CD4-positive, alpha-beta T cell treated with Interleukin-15 for 4 hours (primary cell): ENCODE measurements at places on chromosomes 1 and 21.

DNA sequence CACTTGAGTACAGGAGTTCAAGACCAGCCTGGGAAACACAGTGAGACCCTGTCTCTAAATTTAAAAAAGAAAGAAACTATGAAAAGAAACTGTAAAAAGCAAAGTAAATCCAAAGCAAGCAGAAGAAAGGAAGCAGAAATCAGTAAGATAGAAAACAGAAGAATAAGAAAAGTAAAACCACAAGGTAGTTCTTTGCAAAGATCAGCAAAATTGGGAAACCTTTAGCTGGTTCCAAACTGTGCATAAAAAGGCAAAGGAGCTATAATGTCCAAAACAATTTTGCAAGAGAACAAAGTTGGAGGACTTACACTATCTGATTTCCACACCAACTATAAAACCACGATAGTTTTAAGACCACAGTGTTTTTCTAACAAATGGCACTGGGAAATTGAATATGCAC, 218.8 kb downstream of the RPS6KC1 start:
- no peak for DNase-seq

DNA sequence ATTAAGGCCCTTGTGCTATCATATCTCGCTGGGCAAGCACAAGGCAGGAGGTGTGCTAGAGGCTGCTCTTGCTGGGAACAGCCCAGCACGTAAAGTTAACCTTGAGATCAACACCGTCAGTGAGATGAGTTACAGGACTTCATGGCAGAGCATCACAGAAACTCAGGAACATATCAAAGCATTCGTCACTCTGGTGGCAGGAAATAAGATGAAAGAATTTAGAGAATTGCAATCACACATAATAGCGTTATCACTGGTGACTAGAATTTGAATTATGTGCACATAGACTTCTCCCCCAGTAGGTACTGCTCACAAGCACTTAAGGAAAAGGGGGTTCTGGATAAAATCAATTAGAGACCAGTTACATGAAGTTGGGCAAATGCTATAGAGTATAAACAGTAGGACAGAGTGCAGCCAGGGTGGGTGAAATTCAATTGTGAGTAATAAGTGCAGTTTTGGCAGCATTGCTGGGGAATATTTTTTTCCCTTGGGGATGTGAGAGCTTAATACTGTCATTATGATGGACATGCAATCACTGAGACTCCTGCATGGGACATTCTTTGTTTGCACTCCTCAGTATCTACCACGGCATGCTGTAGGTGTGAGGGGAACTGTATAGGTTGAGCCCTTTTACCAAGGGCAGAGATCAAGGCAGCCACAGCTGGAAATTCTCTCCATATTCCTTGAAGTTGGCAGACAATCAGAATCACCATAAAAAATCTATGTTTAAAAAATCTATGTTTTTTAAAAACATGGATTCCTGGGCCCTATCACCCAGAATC, 44.2 kb upstream of the ARHGAP29 start:
- DNase-seq, result no peak

GRCh38 chr1:150087415-150087814, 19.8 kb downstream of the VPS45 start:
- no peak for DNase-seq

- DNase-seq, result no peak
Observed at GRCh38 chr1:109950038-109950437, 34.5 kb upstream of the AHCYL1 start.

GRCh38 chr1:28322194-28322593, 6.6 kb upstream of the MED18 start:
- no peak for DNase-seq

DNA sequence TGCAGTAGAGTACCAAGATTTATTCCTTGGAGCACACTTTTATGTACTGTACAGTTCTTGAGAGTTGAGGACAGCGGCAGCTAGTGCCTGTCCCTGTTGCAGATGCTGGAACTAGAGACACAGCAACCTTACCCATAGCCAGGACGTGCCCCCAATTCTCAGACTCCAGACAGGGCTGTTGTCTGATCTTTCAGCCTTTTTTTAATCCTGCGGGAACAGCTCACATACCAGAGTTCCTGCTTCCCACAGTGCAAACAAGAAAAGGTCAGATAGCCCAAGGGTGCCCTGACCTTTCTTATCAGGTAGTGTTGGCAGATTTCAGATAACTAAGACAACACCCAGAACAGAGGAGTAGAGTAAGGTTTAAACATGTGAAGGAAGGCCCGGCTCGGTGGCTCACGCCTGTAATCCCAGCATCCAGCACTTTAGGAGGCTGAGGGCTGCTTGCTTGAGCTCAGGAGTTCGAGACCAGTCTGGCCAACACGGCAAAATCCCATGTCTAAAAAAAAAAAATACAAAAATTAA, 78.5 kb downstream of the DOP1B start:
- no peak for DNase-seq

GRCh38 chr1:88462096-88462487, 222.0 kb upstream of the PKN2 start:
- no peak for DNase-seq

- DNase-seq, result no peak
Observed at GRCh38 chr1:57204091-57204490, 219.8 kb downstream of the DAB1 start.

- no peak for DNase-seq
Observed at GRCh38 chr1:15186846-15187151, 33.3 kb downstream of the TMEM51 start.

- DNase-seq, result no peak
Observed at GRCh38 chr1:110594456-110595352, 11.5 kb downstream of the KCNA2 start.

DNA sequence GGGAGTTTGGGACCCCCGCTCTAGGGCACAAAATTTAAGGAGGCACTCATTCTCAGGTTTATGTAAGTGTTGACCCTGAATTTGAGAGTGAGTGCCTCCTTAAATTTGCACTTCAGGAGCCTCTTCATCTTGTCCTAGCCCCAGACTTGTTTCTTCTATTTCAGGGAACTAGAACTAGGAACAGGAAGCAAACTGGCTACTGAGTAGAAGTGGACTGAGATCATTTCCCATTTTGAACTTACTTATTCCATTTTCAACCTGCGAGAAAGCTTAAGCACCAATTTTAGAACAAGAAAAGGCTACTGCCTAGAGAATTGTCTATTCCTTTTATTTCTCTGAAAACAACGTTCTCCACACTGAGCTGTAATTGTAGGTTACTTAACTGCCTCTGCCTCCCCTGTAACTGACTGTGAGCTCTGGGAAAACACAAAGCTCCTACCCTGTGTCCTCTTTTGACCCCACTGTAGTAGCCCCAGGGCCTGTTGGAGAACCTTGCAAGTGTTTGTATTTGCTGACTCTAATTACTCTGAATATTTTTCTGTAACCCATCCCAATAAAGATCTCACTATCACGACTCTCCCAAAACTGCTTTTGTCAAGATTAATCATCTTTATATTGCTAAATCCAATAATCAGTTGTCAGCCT, 2.5 kb downstream of the PPT1 start:
- no peak for DNase-seq

DNA sequence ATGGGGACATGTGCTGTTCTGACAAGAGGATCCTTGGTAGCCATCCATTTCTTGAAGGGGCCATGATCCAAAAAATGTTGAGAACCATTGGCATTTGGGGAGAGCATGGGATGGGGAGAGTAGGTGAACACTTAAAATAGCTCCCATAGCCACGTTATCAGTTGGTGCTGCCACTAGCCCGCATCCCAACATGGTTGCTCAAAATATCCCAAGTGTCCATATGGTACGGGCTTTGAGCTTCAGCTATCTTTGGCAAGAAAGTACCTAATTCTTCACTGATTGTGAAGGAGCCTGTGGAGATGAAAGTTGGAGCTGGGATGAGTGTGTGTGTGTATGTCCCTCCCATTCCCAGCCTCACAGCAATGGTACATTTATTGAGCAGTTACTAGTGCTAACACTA, 3.1 kb upstream of the ZNF648 start:
- DNase-seq, result no peak

GRCh38 chr21:28393279-28393678, 599.4 kb downstream of the LTN1 start:
- no peak for DNase-seq

- DNase-seq, result no peak
Observed at GRCh38 chr1:34663031-34663430, 91.8 kb upstream of the GJB5 start.

- no peak for DNase-seq
Observed at GRCh38 chr1:228454238-228454637, 32.9 kb upstream of the RNF187 start.

- DNase-seq, result no peak
Observed at GRCh38 chr1:233340966-233341516, 13.5 kb downstream of the MAP3K21 start.

- no peak for DNase-seq
Observed at GRCh38 chr1:107172450-107173170, 31.8 kb downstream of the NTNG1 start.
